ENCODE measurements at places on chromosomes 3 and 15. TPM values are rescaled to one million over a fixed set of nuclear protein-coding genes. Genes with fewer than 3 reads are reported as not detected.

DNA sequence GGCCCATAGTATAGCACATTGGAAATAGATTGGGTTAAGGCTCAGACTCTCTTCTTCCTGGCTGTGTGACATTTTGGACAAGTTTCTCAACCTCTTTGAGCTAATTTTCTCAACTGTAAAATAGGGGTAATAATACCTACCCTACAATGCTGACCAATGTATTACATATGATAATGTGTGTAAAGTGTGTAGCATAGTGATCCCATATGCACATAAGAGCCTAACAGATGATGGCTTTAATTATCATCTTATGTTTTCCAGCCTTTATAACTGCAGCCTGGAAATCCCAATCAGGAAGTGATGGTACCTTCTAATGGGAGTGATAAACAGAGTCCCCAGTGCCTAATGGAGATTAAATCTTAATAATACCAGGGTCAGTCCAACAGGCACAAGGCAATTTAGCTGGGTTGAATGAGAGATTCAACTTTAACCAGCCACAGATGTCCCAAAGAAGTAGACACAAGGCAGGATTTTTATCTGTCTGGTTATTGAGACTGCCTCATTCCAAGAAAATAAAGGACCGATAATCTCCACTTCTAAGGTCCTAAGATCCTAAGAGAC is 12.0 kb downstream of the ADAMTS9 start:
- H3K4me3 ChIP-seq: no peak overlapping the region
- no peak for DNase-seq
- no peaks in the 10 kb centered on the region for H3K27me3 ChIP-seq

The ST8SIA2 gene
- not detected for total RNA-seq

The CLSTN2 gene
- 0.07 TPM for total RNA-seq

DNA sequence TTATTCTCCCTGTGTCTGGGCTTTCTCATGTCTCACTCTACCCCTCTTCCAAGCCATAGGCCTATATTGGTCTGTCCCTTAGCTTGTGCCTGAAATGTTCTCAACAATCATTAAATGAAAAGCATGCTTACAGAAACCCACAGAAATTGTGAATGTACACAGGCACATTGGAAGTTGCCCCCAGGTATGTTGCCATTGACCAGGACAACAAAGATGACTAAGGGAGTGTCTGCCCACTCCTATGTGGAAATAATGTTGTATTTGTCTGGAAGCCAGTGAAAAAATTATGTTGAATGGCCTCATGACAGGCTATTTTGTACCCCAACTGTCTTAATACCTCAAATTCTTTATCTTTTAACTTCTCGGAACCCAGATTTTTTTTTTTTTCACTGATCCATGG is 102.0 kb downstream of the TPRG1 start:
- H3K27me3 ChIP-seq: no peaks in the 10 kb centered on the region
- peaks cover 43% of the 10 kb centered on the region for H3K4me1 ChIP-seq
- H3K4me3 ChIP-seq: no peak overlapping the region

The CFAP20DC gene
- 5.8 TPM for total RNA-seq

- no peaks in the 10 kb centered on the region for H3K4me1 ChIP-seq
- peaks cover 40% of the 10 kb centered on the region for H3K27me3 ChIP-seq
Observed at GRCh38 chr15:77532846-77533245, 99.9 kb downstream of the LINGO1 start.

DNA sequence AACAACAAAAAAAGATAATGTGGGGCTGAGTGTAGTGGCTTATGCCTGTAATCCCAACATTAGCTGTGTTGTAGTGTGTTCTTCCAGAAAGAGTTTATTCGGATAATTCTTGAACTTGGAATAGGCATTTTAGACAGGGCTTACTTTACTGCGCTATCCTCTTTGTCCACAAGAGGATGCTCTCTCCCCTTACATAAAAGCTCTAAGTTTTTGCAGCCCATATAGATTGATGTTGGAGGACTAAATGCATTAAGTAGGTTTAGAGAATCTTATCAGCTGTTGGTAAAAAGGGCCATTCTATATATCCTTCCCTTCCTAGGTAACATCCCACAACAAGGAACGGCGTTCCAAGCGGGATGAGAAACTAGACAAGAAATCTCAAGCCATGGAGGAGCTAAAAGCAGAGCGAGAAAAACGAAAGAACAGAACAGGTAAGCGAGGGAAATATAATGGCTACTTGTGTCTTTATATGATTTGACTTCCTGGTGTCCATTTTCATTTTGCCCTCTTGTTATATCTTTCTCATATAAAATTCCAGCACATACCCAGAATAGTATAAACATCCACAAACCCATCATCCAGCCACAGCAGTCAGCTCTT is 27.8 kb upstream of the ITPKA start:
- peak; percentile 11 for DNase-seq
- no peaks in the 10 kb centered on the region for H3K4me1 ChIP-seq
- no peak overlapping the region for H3K27ac ChIP-seq
- H3K27me3 ChIP-seq: no peaks in the 10 kb centered on the region

The PPIP5K1 gene
- total RNA-seq: 29.4 TPM

- H3K4me1 ChIP-seq: no peaks in the 10 kb centered on the region
- H3K27ac ChIP-seq: no peak overlapping the region
Observed at GRCh38 chr3:27789420-27789819, 67.3 kb upstream of the EOMES start.

GRCh38 chr15:97545799-97546198 is 414.7 kb upstream of the ARRDC4 start:
- H3K27ac ChIP-seq: no peak overlapping the region
- H3K27me3 ChIP-seq: no peaks in the 10 kb centered on the region
- no peak overlapping the region for H3K4me3 ChIP-seq
- DNase-seq: no peak

The ATP8B4 gene
- 0.24 TPM for total RNA-seq

DNA sequence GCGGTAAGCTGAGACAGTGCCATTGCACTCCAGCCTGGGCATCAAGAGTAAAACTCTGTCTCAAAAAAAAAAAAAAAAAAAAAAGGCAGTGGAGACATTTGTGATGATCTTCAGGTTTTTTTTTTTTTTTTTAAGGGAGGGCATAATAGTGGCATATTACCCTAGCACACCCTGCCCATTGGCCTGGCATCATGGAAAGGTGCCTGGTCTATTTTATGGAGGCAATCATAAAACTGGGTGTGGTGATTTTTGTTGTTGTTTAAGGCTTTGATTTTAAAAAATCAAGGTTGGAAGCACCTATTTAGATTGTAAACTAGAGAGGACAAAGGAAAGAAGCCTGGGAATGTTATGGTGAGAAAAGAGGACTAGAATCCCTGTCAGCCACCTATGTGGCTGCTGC is 6.0 kb downstream of the IQGAP1 start:
- peaks cover 59% of the 10 kb centered on the region for H3K36me3 ChIP-seq
- no peak overlapping the region for H3K4me3 ChIP-seq
- peaks cover 65% of the 10 kb centered on the region for H3K4me1 ChIP-seq

All from Calu3 (cell line).